Hepatocyte (in vitro differentiated cells): ENCODE measurements at places on chromosomes 7 and 10. TPM values are rescaled to one million over a fixed set of nuclear protein-coding genes. Genes with fewer than 3 reads are reported as not detected.

DNA sequence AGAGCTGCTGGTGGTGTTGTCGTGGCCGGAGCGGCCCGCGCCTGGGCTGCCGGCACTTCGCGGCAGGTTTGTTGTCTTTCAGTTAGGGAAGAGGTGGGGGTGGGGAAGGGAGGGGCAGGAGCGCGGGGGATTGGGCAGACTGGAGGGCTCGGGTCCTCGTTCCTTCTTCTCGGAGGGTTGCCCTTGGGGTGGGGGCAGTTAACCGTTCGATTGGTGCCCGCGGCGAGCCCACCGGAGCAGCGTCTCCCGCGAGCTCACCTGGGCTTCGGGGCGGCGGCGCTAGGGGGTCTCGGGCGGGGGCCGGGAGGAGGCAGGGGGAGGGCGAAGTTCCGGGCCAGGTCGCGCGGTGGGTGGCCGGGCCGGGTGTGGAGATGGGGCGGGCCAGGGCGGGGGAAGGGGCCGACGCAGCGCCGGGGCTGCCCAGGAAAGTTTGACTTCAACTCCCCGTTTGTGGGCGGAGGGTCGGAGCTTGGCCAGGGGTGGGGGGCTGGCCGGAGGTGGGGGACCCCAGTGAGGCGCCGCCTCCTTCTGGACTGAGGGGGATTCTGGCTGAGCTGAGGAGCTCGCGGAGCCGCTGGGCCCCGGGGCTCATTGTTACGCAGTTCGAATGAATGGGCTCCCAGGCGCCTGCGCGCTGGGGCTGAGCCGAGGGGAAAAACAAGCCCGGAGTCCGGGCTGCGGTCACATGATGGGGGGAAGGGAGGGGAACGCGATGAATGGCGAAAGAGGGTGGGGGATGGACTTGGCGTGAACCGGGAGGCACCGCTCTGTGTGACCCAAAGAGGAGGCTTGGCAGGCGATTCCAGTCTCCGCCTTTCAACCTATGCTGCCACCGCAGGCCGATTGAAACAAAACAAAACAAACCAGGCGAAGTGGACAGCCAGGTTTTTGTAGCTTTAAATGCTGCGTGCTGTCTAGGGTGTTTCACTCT is 582 bp downstream of the HBP1 start:
- H3K36me3 ChIP-seq, result no peaks in the 10 kb centered on the region
- H3K4me3 ChIP-seq, result peak overlapping the region; percentile 47
- H3K27me3 ChIP-seq, result no peaks in the 10 kb centered on the region
- peak overlapping the region; percentile 93 for H3K27ac ChIP-seq
- H3K4me1 ChIP-seq, result peaks cover 15% of the 10 kb centered on the region
- DNase-seq, result peak; percentile 99

The PDK4 gene
- total RNA-seq, result 28.5 and 34.6 TPM in 2 replicates

DNA sequence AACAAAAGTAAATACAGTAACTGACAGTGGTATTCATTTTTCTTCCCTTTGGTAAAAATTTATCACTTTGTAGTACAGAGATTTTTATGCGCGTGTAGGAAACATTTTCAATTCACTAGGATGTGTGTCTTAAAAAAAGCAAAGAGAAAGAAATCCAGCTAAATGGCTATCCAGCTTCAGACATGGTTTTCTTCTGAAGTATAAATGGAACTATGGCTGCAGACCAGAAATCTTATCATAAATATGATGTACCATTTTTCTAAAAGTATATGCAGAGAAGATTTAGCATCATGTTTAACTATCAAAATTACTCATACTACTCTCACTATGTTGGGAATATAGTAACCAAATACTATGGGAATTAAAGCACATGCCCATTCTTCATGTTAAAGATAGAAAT is 328.4 kb upstream of the SMIM30 start:
- H3K4me1 ChIP-seq, result no peaks in the 10 kb centered on the region
- H3K27me3 ChIP-seq, result no peaks in the 10 kb centered on the region
- no peak overlapping the region for H3K4me3 ChIP-seq
- no peak overlapping the region for H3K27ac ChIP-seq
- no peaks in the 10 kb centered on the region for H3K36me3 ChIP-seq

The ZCCHC24 gene
- total RNA-seq, result 18.3 and 20.1 TPM in 2 replicates

The CACNA2D1 gene
- 9.0 and 18.9 TPM in 2 replicates for total RNA-seq
